ENCODE measurements at places on chromosomes 3 and 15.

DNA sequence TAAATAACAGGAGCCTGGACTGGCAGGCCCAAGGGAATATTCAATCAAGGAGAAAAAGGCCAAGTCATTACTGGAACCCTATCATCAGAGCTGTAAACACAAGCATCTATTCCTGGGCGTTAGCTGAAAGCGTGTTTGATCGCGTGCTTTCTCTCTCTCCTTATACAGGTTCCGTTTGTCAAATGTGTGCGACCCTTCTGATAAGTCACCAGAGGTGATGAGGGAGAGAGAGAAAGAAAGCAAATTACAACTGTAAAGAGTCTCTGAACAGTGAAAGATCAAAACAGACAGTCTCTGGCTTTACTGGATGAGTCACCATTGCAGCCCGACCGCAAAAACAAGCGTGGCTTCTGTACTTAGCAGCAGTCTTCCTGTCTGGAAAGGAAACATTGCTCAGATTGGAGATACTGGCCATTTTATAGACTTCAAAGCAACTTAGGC lies 39.5 kb upstream of the TPRG1 start:
- no peak for DNase-seq

DNA sequence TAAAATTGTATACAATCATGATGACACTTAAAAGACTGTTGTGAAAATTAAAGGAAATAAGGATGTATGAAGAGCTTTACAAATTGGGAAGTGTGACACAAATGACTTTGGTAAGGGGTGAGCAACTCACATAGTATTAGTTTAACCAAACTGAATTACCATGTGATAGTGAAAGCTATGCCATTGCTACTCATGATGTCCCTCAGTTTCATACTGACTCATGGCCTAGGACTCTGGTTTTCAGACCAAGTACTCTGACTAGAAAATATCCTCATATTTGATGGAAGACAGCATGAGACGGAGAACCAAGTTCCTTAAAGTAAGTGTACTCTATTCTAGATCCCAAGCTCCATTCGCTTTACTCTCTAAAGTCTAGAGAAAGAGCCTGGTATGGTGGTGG lies 203.2 kb upstream of the ICE2 start:
- no peak for DNase-seq

DNA sequence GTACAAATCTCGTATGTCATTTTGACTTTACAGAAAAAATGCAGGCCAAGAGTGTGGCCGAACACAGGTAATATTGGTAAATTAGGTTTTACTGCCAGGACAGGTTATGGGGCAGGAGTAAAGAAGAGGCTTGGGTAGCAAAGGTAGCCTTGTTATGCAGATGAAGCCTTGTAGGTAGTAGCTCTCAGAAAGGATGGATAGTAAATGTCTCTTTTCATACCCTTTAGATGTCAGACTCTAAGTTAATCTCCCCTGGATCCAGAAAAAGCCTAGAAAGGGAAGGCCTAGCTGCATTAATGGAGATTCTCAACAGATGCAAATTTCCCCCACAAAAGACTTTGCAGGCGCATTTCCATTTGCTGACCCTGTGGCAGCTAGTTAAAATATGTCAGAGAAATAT lies 1445.1 kb upstream of the CADM2 start:
- no peak for DNase-seq

GRCh38 chr3:117666812-117667211 lies 957.2 kb downstream of the TUSC7 start:
- DNase-seq = no peak

GRCh38 chr15:29140475-29141307 lies 128.9 kb downstream of the NSMCE3 start:
- no peak for DNase-seq

- DNase-seq = no peak
Observed at GRCh38 chr15:81886080-81886479, 159.7 kb downstream of the MEX3B start.

GRCh38 chr3:141469720-141470119 lies 17.1 kb upstream of the RASA2 start:
- no peak for DNase-seq

DNA sequence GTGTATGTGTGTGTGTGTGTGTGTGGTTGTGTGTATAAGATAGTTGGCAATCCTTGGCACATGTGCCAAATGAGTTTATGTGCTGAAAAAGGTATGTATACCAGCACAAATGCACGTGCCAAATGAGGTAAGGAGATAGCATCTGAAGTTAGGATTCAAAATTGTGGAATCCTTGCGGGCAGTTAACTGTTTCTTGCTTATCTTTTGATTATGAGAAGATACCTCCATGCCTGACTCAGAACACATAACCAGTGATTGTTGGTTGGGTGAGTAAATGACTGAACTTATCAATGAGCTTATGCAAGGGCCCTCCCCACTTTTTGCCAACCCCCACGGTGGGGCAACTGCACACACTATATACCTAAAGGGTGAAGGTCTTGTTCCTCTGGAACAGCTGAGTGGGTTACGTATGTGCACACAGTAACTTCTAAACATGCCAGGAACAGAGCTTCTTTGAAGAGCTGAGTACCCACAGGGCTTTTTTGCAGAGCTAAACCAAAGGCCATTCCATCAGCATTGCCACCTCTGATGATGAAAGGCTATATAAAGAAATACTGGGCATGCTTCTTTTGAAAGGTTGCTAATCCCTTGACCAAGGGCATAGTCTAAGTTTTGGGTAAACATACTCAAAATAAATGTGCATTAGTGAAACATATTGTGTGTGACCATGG lies 60.1 kb downstream of the MEIS2 start:
- no peak for DNase-seq

DNA sequence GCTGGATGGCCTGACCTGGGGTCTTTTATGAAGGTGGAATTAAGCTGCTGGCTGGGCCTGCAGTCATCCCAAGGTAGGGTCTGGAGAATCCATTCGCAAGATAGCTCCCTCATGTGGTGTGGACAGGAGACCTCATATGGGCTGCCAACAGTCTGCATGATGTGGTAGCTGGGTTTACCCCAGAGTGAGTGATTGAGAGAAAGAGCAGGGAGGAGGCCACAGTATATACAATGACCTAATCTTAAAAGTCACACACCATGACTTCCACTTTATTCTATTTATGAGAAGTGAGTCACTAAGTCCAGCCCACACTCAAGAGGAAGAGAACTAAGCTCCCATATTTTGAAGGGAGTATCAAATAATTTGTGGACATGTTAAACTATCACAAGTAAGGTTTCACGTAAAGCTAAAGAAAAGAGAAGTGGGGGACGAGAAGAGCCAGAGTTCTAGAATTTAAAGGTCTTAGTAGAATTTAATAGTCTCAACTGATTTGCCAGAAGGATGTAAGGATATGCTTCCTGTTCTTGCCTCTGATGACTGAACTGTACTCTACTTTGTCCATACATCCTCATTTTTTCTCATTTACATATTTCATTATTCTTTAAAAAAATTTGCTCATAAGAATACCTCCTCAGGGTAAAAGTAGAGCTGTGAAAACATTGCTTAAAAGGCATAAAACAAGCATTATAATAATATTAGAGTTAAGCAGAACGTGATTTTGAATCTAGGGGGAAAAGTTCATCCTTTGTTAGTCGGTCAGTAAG lies 184.4 kb downstream of the PEX5L start:
- DNase-seq = no peak

Data from bone marrow (tissue), 2 donors.